ENCODE measurements at places on chromosomes 12 and 14. TPM values are rescaled to one million over a fixed set of nuclear protein-coding genes. Genes with fewer than 3 reads are reported as not detected.

LMNTD1 gene
- total RNA-seq: 1.8 TPM

KRT76 gene
- not detected for total RNA-seq

FRMD6 gene
- total RNA-seq: 38.1 TPM

MGP gene
- 929 TPM for total RNA-seq
